ENCODE measurements at places on chromosomes 4 and X.
A peak's percentile ranks its signal among the peaks of the same experiment; 100 is the strongest.

GRCh38 chrX:74280759-74281158 lies 23.2 kb upstream of the ZCCHC13 start:
- DNase-seq = no peak

DNA sequence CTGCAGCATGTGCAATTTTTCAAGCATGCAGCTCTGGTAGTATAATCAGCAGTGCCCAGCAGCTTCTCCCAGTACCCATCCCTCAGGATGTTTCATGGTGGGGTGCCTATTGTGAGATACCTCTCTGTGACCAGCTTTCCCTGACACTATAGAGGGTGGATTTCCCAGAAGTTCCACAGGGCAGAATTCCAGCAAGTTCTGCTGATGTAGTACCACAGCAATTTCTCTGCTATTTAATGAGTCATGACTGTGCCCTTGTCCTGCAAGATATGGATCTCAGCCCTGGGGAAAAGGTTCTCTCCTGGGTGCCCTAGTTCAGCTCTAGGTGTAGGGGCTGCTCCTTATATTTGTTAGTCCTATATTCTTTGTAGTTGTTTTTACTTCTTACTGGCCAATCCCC lies 174.8 kb downstream of the ENOX2 start:
- no peak for DNase-seq

DNA sequence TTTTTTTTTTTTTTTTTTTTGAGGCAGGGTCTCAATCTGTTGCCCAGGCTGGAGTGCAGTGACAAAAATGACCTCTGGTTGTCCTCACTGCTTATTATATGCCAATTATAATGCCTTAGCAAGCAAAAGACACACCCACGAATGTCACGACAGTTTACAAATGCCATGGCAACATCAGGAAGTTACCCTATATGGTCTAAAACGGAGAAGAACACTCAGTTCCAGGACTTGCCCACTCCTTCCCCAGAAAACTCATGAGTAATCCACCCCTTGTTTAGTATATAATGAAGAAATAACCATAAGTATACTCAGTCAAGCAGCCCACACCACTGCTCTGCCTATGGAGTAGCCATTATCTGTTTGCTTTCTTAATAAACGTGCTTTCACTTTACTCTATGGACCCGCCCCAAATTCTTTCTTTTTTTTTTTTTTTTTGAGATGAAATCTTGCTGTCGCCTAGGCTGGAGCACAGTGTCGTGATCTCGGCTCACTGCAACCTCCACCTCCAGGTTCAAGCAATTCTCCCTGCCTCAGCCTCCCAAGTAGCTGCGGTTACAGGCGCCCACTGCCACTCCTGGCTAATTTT lies 106.2 kb downstream of the SMIM20 start:
- no peak for DNase-seq

DNA sequence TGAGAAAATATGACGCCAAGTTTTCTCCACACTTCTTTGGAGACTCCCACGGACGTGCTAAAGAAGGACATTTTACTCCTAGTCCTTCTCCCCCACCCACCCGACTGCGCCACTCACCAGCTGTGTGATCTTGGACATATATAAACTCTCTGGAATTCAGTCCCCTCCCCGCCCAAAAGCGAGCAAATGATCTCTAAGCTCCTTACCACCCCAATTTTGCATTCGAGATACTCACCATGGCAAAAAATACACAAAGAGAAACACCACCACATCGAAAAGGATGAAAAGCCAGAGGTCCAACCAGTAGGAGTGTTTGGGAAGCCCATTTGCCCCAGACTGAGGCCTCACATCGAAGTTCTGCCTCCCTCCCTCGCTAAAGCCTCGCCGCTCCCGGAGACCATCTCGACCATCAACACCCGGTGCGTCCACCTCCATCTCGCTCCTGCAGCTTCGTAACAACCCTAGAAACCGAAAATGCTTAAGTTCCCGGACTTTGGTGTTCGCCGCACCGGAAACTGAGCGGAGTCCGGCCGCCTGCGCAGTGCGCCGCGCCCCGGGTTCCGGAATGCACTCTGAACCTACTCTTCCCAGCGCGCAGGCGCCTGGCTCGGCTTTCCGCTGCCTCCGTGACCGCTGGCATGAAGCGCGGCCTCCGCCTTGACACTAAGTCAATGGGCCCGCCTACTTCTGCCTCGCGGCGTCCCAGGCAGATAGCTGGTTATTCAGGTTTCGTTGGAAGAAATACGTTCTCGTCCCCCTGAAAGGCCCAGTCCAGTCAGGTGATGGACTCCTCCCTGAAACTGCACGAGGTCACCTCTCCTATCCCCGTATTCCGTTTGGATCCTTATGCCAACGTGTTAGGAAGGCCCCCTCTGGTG lies 21.6 kb downstream of the FABP2 start:
- DNase-seq = peak; percentile 74

GRCh38 chr4:14008494-14008893 lies 381.0 kb upstream of the BOD1L1 start:
- DNase-seq = no peak
